ENCODE measurements at places on chromosomes 7 and 10.

DNA sequence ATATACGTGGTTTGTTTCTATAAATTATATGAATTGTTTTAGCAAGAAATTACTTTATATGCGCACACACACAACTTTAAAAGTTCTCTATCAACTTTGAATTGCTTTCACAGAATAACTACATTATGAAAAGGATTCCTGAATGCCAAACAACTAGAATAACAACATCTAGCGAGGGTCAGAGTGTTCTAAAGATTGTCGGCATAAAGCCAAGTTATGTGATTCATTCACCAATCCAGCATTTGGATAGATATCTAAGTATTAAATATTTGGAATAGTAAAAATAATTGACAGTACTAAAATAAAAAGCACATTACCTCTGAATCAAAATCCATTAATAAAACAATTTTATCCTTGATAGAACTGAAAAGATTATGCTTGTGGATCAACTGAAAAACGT, 125.3 kb upstream of the AMPH start:
- no peak for DNase-seq

GRCh38 chr7:43467406-43467805, 115.5 kb upstream of the STK17A start:
- no peak for DNase-seq

DNA sequence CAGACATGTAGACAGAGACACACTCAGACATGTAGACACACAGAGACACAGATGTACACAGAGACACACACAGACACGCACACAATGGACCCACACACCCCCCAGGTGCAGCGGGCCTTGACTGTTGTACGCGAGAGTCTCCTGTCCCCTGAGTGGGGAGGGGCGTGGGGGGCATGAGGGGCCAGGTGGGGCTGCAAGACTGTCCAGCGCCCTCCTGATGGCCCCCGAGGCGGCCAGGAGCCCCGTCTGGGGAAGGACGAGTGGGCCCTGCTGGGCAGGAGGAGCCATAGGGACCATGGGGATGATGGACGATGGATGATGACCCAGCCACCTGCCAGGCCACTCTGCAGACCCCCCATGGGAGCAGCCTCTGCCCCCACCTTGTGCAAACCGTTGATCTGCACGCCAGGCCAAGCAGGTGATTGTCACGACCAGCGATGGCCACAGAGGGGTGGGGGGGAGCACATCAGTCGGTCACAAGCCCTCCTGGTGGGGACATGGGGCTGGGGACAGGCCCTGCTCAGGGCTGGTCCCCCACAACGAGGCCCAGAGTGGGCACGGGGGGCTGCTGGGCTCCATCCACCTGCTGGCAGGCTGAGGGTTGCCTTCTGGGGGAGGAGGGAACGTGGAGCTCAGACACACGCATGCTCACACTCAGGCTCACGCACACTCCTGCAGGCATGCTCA, 11.6 kb downstream of the VENTX start:
- DNase-seq, result no peak

DNA sequence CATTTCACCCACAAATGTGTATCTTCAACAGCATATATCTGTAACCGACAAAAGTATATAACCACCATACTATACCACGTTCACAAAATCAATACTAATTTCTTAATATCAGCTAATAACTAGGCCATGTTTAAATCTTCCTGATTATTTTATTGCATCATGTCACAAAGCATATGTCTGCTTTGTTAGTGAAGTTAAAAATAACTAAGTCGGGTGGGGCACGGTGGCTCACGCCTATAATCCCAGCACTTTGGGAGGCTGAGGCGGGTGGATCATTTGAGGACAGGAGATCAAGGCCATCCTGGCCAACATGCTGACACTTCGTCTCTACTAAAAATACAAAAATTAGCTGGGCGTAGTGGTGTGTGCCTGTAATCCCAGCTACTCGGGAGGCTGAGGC, 47.7 kb downstream of the HERC4 start:
- DNase-seq, result no peak

DNA sequence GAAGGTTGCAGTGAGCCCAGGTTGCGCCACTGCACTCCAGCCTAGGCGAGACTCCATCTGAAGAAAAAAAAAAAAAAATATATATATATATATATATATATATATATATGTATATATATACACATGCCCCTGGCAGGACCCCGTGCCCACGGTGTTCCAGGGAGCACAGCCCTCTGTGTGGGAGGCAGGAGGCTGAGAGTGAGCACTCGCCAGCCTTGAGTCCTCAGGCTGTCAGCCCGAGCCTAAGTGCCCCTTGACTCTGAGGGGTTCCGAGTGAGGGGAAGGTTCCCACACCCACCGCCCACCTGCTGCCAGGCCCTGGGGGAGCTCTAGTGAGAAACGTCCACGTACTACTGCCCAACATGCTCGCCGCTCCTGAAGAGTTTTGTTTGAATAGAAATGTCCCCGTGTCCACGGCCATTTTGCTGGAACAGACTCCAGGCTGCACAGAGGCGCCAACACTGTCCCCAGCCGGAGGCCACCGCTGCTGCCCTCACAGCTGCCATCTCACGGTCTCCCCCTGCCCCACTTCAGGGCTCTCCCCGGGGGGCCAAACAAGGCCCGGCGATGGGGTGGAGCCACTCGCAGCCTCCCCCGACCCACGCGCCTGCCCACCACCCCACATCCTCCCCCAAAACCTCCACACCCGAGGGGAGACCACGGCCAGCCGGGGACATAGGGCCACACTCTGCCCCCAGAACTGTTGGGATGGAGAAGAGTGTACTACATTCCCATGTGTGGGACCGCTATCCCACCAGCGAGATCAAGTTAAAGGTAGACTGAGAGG, 62.8 kb upstream of the EBF3 start:
- no peak for DNase-seq

DNA sequence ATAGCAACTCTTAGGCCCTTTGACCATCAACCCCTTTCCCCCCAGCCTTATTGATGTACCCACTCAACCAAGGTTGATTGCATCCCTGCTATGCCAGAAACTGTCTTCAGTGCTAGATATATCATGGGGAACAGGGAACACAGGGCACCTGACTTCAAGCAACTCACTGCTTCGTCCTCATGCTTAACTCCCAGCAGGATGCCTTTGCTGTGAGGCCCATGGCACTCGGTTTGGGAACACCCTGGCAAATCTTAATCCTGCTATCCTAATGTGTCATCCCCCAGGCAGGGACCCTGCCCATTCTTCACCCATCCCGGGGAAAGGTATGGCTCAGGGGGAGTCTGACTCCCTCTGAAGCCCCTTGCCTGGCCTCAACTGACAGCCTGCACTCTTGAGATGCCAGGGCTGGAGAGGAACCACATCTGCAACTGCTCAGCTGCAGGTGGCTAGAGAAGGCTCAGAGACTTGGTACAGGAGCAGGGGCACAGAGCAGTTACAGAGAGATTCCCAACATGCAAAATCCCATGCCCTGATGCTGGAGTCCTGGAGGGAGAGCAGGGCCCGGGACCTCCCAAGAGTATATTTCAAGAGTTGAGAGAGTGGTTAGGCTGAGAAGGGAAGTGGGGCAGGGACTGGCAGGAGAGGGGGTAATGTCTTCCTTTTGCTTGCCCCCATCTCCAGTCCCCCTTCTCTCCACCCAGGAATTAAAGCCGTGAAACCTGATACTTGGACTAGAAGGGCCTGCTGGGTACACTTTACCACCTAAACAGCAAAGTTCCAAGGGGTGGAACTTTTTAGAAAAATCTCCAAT, 2.4 kb upstream of the UNC5B start:
- no peak for DNase-seq

Data from smooth muscle cell of the brain vasculature (primary cell).